ENCODE measurements at places on chromosomes 12 and 14.
A peak's percentile ranks its signal among the peaks of the same experiment; 100 is the strongest.

GRCh38 chr12:130266751-130267150 is 70.9 kb upstream of the PIWIL1 start:
- DNase-seq = no peak

GRCh38 chr12:123150275-123150743 is 581 bp downstream of the PITPNM2 start:
- DNase-seq = peak; percentile 43

DNA sequence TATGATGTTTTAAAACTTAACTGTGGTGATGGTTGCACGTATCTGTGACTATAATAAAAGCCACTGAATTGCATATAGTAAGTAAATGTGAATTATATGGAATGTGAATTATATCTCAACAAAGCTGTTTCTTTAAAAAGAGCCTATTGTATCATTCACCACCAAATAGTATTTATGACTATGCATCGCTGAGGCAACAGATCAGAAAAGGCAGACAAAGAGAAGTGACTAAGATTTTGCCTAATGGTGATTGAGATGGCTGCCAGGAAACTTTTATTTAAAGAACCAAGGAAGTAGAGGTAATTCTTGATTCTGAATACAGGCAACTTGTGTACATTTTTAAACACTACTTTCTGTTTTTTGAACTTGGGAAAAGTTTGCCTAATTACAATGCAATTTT is 31.7 kb downstream of the DHRS7 start:
- DNase-seq = no peak

GRCh38 chr12:77645966-77646598 is 184.6 kb upstream of the NAV3 start:
- DNase-seq = no peak

DNA sequence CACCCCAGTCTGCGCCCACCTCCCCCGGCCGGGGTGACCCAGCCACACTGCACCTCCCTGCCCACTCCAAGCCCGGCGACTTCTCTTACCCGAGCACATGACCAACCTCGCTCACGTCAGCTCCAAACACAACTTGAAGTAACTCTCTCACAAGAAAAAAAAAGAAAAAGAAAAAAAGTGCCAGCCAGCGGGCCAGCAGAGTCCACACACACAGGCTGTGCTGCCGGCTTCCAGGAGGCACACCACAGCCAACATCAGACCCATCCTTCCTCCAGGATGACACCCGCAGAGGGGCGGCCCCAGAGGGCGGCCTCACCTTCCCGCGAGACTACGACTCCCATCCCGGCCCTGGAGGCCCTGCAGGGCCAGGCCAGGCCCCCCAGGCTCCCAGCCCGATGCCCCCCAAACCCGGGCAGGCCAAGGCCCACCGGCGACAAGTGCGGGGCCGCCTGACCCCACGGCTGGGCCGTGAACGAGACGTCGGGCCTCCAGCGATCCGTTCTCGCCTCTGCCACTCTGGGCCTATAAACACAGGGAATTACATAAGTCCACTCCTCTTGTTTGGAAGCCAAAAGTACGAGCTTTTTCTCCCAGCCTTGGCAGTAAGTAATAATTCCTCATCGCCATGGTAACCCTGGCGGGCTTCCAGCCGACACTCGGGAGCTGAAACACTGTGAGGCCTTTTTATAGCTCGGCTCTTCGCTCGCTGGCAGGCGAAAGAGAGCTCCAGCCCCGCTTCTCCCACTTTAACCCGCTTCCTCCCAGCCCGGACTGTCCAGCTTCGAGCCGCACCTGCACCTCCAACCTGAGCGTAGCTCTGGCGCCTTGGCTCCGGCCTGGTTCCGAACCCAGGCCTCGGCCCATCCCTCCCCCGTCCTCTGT is 49.1 kb downstream of the NCOR2 start:
- no peak for DNase-seq

DNA sequence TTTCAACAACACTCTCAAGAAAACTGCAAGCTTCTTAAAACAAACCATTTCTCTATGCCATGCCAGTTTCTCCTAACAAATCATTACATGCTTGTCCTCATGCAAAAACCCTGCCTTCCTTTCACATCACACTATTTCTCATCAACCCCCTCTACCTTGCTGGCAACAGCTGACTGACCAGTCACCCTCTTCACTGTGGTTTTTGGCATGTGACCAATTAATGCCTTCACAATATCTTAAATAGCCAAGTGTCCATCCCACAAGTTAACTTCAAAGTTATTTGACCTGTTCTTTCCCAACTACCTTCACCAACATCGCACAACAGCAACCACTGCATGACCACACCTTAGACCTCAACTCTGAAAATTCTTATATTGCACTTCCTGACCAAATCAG is 159.6 kb downstream of the CEP128 start:
- DNase-seq = no peak

GRCh38 chr12:128078301-128078971 is 188.5 kb upstream of the TMEM132C start:
- DNase-seq = no peak

DNA sequence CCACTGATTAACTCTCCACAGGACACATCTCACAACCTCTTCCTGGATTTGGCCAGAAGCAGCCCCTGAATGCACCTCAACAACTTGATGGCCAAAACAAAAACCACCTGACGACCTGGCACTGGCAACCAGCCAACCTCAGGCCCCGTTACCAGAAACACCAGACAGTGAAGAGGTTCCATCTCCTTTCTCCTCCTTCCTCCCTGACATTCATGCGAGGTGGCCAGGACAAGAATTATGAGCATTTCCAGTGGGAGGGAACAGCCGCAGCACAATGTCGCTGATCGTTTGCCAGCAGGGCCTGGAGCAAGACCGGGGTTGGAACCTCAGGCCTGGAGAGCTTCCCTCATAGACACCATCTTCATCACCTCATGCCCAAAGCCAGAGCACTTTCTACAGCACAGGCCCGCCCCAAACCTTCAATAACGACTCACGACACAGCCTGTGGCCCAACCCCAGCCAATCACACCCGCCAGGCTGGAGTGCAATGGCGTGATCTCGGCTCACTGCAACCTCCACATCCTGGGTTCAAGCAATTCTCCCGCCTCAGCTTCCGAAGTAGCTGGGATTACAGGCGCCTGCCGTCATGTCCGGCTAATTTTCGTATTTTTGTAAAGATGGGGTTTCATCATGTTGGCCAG is 48.7 kb downstream of the CCDC88C start:
- DNase-seq = no peak

DNA sequence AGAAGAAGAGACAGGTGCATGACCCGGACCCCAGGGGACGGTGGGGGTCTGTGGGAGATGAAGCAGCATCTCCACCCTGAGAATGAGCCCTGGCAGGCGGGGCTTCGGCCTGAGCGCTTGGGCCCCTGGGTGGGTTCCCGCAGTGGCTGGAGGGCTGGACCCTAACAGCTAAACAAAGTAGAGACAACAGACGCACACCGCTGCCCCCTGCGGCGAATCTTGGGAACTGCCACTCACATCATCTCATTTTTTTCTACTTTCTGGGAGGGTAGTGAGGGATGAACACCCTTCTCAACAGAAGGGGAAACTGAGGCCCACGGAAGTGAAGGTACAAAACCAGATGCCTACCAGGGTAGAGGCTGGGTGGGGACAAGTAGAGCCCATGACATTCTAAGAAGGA is 104.7 kb downstream of the RFLNA start:
- peak; percentile 48 for DNase-seq

GRCh38 chr14:101767618-101768362 is 6.3 kb downstream of the PPP2R5C start:
- no peak for DNase-seq

DNA sequence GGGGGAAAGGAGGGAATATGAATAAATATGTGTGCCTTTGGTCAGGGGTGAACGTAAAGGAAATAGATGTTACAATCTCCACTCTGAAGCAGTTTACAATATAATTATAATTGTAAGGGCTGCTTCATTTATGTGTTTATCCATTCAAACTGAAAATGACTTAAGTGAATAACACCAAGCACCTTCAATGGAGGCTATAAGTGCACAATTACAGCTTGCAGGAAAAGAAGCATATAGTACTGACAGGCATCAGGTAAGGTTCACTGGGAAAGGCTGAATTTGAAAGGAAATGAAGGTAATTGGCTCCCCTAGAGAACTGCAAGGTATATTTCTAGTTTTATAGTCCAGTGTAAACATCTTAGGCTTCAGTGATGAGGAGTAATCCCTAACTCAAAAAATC is 192.7 kb downstream of the STXBP6 start:
- no peak for DNase-seq

GRCh38 chr14:93430315-93431035 is at the start of gene UNC79:
Gene UNC79, plus strand, starts transcription at chr14:93430939. Its CDS starts 91 bp downstream, at chr14:93431030.
- no peak for DNase-seq

GRCh38 chr14:68687746-68688145 is 105.1 kb downstream of the ZFP36L1 start:
- no peak for DNase-seq
